ENCODE measurements at places on chromosomes 6 and 20.

GRCh38 chr6:106077170-106077569, 9.0 kb upstream of the PRDM1 start:
- DNase-seq = no peak

- no peak for DNase-seq
These were observed 7.5 kb downstream of the SNAI1 start for GRCh38 chr20:49990271-49990720.

DNA sequence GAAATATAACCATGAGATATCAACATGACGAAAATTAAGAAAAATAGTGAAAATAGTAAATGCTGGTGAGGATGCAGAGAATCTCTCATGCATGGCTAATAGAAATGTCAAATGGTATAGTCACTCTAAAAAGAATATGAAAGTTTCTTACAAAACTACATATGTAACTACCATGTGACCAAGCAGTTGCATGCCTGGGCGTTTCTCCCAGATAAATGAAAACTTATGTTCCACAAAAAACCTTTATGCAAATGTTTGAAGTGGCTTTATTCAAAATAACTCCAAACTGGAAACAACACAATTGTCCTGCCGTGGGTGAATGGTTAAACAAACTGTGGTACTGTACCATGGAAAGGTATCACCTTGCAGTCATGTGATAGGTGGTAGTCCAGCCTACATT, 112.4 kb downstream of the HDGFL1 start:
- DNase-seq = no peak

GRCh38 chr20:17614812-17615644, 45.2 kb downstream of the DSTN start:
- DNase-seq = no peak

- DNase-seq = no peak
These were observed 42.0 kb downstream of the JARID2 start for GRCh38 chr6:15287670-15288375.

DNA sequence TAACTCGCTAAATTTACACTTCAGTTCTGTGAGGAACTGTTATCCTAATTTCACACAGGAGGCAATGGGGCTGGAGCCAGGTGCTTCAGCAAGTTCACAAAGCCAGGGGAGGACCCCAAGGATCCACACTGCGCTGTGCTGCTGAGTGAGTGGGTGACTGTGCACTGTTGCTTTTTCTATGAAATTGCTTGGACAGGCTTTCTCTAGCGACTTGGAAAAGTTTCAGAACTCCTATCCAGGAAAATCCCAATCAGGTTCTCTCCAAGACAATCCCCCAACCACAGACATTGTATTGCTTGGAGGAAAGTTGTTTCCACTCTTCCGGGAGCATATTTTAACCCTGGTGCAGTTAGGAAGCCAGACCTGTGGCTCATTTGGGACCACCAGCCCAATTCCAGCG, 175.9 kb upstream of the CST7 start:
- DNase-seq = no peak
